Neural cell (in vitro differentiated cells): ENCODE measurements at places on chromosomes 3 and 15. TPM values are rescaled to one million over a fixed set of nuclear protein-coding genes. Genes with fewer than 3 reads are reported as not detected.

ZNF501 gene
- polyA plus RNA-seq = 5.6 and 7.3 TPM in 2 replicates

PDIA5 gene
- 1.4 and 4.9 TPM in 2 replicates for polyA plus RNA-seq

MST1R gene
- polyA plus RNA-seq = 2.0 and 4.2 TPM in 2 replicates

ACTRT3 gene
- polyA plus RNA-seq = not detected in 2 replicates

GP5 gene
- 0.14 and 0.16 TPM in 2 replicates for polyA plus RNA-seq

EBLN2 gene
- 4.7 and 8.3 TPM in 2 replicates for polyA plus RNA-seq

RETNLB gene
- not detected in 2 replicates for polyA plus RNA-seq

TSPAN3 gene
- polyA plus RNA-seq = 815 and 857 TPM in 2 replicates

OIP5 gene
- polyA plus RNA-seq = 0.92 and 1.7 TPM in 2 replicates

CCDC50 gene
- 51.7 and 58.2 TPM in 2 replicates for polyA plus RNA-seq

AQP9 gene
- not detected in 2 replicates for polyA plus RNA-seq

MIX23 gene
- 40.8 and 87.3 TPM in 2 replicates for polyA plus RNA-seq

LIPH gene
- polyA plus RNA-seq = 0.05 TPM in 1 of 2 replicates, not detected in the other

LRRC31 gene
- not detected in 2 replicates for polyA plus RNA-seq

TMEM45A gene
- polyA plus RNA-seq = 2.4 and 4.1 TPM in 2 replicates

CRABP1 gene
- polyA plus RNA-seq = 7.0 and 8.7 TPM in 2 replicates

RPL29 gene
- 846 and 977 TPM in 2 replicates for polyA plus RNA-seq

PLA2G4E gene
- not detected in 2 replicates for polyA plus RNA-seq

SYNM gene
- polyA plus RNA-seq = 5.7 and 7.2 TPM in 2 replicates

ERICH6 gene
- 0.32 TPM in 1 of 2 replicates, not detected in the other for polyA plus RNA-seq

SPESP1 gene
- not detected in 2 replicates for polyA plus RNA-seq

SLC6A1 gene
- 43.2 and 52.0 TPM in 2 replicates for polyA plus RNA-seq
